ENCODE measurements at places on chromosomes 6 and 20.

DNA sequence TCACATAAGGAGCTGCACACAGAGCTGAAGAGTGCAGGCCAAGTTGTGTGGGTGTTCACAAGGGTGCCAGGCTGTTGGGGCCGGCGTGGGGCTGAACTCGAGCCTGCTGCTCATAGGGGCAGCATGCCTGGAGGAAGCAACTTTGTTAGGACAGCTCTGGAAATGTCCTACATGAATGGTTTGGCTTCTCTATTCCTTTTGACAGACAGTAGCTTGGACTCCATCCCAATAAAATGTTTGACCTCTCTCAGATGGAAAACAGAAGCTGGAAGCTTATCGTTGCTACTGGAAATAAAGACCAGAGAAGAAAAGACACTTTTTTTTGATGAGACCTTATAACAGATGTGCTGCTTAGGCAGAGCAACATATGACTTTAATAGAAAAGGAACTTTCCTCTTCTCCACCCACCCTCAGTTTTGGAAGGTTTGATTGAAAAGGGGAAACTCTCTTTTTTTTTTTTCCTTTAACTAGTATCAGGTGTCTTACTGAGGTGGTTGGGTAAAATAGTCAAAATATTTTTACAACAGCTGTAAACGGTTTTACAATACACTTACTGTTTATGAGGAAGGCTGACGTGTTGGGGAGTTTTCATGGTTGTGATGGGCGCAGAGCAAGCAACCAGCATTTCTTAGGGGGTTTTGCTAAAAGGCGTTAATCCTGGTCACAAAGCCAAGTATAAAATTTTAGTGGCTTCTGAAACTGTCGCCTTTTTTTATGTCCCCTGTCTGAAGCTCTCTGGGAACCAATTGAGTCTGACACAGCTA is 80.7 kb upstream of the EEF1E1 start:
- no peak for DNase-seq

- no peak for DNase-seq
These were observed 64.8 kb downstream of the SLC2A10 start for GRCh38 chr20:46774236-46774635.

DNA sequence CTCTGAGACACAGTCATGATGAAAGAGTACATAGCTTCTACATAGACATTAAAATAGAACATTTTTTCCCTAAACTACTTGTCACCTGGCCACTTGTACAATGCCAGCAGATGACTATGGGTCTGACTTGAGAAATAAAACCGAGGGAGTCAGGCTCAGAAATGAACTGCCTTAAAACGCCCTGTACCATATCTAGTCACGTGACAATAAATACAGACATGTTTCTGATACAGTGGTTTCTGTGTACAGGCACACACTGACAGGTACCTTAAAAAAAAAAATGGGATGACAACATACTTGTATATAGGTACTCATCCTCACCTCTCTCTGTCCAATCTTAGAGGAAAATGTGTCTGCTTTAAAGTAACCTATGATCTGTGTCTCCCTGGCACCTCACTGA is 144.1 kb downstream of the SH3BGRL2 start:
- no peak for DNase-seq

DNA sequence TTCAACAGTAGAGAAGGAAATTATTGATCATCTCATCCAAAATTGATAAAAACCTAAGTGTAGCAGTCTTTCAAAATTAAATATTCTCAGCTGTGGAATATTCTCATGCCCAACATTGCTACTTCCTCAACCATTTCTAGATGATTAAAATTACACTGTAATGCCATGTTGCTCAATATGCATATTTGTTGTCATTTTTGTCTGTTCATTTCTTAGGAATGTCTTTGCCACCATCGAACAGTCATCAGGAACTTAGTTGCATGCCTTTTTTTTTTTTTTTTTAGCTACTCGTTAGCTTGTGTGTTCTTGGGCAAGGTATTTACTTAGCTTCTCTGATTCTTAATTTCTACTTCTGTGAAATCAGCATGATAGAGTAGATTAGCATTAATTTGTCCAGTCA is 188.6 kb downstream of the DTNBP1 start:
- no peak for DNase-seq

DNA sequence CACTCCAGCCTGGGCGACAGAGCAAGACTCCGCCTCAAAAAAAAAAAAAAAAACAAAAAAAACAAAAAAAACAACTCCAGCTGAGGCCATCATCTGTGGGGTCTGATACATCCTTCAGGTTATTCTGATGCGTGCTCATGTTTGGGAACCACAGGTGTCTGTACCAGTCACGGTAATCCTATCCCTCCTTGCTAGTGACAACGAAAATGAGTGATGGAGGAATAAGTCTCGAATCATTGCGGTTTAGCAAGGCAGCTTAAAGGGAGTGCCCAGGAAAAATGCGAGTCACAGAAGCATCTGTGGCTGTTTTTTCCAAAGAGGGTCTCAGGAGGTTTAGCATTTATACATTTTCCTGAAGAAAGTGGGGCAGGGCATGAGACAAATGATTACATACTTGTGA is 48.8 kb downstream of the MCUR1 start:
- DNase-seq: no peak

- DNase-seq: no peak
These were observed 27.4 kb upstream of the RIN2 start for GRCh38 chr20:19730706-19731105.

DNA sequence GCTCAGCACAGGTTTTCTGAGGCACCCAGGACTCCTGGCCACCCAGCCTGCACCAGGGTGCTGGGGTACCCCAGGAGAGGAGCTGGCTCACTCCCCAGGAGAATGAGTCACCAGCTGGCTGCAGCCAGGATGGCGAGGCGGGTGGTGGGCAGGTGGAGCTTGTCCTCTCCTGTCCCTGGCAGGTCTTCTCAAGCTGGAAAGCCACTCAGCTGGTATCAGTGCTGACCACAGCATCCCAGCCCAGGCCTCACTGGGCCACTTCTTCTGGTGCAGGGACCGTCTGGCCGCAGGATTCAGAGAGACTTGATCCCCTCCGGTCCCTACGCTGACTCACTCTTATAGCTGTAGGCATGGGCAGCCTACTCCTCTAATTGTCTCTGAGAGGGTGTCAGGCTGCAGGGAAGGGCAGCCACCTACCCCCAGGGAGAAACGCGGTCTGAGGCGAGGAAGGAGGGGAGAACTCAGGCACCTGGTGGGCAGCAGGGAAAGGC is 22.2 kb downstream of the TFEB start:
- DNase-seq: no peak

- DNase-seq: peak; percentile 24
These were observed 55.7 kb upstream of the FERMT1 start for GRCh38 chr20:6178537-6178936.

GRCh38 chr6:37809197-37809543 is 10.4 kb upstream of the ZFAND3 start:
- DNase-seq: no peak

DNA sequence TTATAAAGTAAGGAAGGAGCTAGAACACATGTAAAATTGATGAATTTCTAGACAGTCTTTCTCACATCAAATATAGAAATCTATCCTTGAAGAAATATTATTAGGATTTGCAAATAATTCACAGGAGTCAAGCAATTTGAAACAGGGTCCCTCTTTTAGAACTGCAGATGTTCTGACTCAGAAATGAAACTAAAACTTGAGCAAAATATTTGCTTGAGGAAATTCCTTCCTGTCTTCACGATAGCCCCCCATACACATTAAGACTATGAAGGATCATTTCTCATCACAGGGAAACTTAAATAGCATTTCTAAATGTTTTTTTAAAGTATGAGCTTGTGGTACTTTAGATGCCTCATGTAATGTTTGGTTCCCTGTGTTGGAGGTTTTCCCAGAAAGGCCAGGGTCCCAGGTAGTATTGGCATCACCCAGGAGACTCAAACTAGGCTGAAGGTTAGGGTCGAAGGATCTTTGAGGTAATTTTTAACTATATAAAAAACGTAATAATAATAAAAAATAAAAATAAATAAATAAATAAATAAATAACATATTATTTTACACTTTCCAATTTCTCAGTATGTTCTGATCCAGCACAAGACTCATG is 144.0 kb upstream of the TBX18 start:
- no peak for DNase-seq

- no peak for DNase-seq
These were observed 82.4 kb downstream of the RTN4IP1 start for GRCh38 chr6:106546691-106547414.

DNA sequence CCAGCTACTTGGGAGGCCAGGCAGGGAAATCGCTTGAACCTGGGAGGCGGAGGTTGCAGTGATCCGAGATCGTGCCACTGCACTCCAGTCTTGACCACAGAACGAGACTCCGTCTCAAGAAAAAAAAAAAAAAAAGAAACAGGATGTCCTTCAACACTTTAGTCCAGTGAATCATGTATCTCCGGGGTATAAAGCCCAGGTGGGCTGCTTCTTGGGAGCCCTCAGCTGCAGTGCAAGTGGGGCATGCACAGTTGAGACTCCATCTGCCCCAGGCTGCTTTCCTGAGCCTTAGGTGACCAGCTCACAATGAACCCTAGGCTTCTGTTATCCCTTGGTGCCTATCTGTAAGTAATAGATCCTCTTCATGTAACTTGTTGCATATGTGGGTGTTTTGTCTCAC is 187.1 kb upstream of the RNF24 start:
- DNase-seq: no peak

GRCh38 chr6:69386426-69386825 is 410.4 kb downstream of the LMBRD1 start:
- no peak for DNase-seq

- no peak for DNase-seq
These were observed 32.7 kb upstream of the SLC22A1 start for GRCh38 chr6:160088784-160089533.

GRCh38 chr6:95923518-95923917 is 92.3 kb upstream of the FUT9 start:
- DNase-seq: peak; percentile 13

GRCh38 chr20:5890773-5891441 is 59.4 kb downstream of the TRMT6 start:
- no peak for DNase-seq

DNA sequence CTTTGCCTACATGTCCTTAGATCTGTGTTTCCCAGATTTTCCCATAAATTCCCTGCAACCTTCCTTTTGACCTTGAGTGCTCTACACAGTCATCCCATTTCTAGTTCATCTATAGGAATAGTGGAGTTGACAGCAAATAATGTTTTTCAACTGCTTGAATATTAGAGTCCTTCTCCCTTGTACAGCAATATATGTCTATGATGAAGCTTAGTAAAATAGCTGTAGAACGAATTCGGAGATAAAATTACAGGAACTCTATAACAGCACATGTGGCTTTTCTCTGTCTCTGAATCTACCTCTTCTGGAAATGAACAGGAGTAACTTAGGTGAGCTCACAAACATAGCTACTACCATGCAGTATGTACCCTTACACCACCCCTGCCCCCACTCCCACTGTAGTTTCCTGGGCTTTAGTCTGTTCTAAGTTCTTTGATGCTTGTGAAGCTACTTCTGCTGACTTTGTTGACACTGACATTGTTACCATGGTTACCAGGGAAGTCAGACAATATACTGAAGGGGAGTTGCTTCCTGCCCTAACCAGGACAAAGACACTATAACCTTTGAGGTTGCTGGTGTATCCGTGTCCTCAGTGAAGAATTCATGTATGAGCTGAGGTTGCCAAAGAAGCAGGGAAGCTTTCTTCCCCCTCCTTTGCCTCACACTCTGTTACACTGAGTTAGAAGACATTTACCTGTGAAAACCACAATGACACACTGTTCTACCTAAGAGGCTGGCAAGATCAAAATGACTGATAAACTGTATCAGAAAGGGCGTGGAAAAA is 35.8 kb upstream of the SHLD1 start:
- DNase-seq: peak; percentile 27

DNA sequence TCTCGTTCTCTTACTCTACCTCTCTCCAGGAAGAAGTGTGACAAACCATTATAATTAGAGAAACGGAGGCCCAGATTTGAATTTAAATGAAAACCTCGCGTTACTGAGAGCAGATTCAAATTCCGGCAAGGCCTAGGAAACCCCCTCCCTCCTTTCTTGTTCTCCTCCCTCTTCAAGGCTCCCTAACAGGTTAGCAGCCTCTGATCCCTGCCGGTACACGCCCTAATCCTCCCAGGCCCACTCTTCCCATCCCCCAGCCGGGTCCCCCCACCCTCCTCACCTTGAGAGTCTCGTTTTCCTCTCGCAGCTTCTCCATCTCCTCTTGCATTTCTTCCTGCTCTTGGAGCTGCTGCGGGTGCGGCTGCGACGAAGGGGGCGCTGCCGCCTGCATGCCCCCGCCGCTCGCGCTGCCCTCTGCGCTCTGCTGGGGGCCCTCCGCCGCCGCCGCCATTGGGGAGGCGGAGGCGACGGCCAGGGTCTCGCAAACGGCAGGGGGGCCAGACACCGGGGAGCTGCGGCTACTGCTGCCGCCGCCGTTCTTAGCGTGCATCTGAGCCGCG is 3.8 kb downstream of the MTCL3 start:
- no peak for DNase-seq

GRCh38 chr6:33156561-33156960 is 35.7 kb downstream of the COL11A2 start:
- no peak for DNase-seq

GRCh38 chr20:43375591-43375990 is 82.1 kb upstream of the SRSF6 start:
- DNase-seq: no peak

- no peak for DNase-seq
These were observed 25.3 kb upstream of the FABP7 start for GRCh38 chr6:122754191-122754731.

DNA sequence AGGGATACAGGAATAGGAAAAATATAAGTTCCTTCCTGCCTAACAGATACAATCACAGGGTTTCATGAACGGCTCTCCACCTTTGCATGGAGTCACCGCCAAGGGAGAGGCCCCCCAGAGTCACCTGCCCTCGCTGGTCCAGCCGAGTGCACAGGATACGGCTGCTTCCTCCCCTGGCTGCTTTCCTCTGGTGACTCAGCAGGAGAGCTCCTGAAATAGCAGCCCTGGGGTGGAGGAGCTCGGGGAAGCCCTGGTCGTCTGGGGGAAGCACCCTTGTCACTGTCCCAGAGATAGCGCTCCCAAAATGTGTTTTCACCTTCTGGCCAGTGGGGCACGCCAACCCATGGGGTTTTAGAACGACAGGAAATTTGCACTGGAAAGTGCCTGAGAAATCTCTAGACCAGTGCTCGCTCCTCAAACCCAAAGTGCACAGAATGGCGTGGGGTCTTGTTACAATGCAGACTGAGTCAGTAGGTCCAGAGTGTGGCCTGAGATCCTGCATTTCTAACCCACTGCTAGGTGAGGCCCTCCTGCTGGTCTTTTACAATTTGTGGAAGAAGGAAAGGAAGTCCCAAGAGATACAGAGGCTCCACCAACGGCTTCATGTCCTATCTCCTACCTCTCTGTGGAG is 35.9 kb upstream of the FAM50B start:
- DNase-seq: no peak

DNA sequence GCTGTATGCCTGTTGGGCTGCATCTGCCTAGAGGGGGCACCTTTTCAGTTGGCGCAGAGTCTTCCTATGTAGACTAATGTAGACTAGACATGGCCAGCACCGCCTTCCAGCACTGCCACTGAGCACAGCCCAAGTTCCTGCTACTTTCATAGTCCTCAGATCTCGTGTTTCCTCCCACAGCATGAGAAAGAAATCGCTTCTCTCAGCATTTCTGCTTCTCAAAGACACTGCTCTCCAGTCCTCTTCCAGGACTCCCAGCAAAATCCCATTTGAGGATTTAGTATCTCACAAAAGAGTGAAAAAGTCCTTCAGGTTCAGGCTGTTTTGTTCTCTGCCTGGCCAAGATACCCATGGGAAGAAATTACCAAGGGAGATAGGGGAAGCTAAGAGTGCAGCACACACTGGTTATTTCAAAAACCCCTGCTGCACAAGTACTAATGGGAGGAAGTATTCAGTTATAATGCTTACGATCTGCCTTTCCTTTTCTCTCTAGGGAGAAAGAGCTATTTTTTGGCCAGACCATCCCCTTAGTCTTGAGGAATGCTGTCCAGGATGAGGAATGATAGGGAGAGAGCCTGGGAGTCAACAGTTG is 35.7 kb downstream of the OGFRL1 start:
- DNase-seq: no peak
